ENCODE measurements at places on chromosomes 12 and 14.

DNA sequence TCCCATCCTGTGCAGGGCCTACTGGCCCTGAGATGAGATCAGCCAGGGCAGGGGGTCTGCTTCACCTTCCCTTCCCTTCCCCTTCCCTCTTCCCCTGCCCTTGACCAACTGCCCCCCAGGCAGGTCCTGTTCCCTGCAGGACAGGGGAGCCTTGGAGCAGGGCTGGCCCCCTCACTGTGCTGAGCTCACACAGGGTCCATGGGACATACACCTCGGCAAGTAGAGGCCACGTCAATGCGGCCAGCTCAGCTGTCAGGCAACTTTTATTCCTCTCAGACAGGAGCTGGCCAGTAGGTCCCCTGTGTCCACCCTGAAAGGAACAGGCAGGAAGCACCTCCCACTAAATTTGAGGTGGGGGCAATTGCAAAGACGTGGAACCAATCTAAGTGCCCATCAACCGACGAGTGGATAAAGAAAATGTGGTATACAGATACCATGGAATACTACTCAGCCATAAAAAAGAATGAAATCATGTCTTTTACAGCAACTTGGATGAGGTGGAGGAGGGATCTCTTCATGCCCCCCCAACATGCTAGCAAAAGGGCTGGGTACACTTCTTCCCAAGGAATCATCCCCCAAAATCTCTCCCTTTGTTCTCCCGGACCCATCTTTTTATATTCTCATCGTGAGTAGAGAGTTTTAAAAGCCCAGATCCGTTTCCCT, 148.7 kb downstream of the BCL11B start:
- no peak for DNase-seq

GRCh38 chr12:50188241-50188781, 21.1 kb upstream of the CERS5 start:
- no peak for DNase-seq

DNA sequence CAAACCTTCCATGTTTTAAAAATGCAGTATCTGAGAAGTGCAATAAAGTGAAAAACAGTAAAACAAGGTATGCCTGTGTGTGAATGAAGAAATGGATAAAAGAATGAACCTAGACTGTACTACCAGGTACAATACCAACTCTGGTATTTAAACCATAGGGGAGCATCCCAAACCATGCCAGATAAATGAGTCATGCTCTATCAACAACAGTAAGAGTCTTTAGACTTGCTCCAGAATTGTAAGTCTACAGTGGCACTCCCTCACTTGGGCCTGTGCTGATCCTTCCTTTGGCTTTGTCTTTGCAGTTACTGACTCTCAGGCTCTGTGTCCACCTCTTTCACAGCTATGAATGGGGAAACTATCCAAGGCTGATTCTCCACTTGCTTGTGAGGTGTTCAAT, 38.1 kb downstream of the BBS10 start:
- no peak for DNase-seq

GRCh38 chr12:66438601-66439000, 136.3 kb downstream of the HELB start:
- DNase-seq = no peak

- no peak for DNase-seq
Observed at GRCh38 chr12:106229036-106229591, 18.7 kb downstream of the CKAP4 start.

GRCh38 chr12:65779091-65779642, 45.1 kb upstream of the HMGA2 start:
- no peak for DNase-seq

DNA sequence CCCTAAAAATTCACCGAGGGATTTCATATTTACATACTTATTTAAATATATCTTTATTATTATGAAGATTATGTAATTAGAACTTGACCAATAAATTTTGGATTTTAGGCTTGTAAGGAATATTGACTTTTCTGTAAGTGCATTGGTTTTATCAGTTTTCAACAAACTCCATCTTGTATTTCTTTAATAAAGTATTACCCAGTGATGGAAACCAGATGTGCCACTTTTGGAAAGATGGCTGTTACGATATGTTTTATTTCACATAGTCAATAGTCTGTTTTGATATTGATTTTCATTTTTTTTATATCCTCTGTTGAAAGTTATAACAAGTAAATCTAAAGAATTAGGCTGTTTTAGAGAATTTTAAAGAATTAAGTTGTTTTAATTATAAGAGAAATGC, 1.8 kb downstream of the MON2 start:
- no peak for DNase-seq

DNA sequence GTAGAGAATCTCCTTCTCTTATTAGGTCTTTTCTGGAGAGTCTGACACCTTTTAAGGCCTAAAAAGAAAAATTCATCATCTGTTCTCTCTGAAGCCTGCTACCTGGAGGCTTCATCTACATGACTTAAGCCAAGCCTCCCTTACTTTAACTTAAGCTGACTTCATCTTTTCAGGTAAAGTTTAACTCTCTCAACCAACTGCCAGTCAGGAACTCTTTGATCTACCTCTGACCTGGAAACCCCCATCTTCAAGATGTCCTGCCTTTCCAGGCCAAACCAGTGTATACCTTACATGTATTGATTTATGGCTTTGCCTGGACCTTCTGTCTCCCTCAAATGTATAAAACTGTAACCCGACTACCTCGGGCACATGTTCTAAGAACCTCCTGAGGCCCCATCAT, 17.5 kb downstream of the GSTZ1 start:
- DNase-seq = no peak

DNA sequence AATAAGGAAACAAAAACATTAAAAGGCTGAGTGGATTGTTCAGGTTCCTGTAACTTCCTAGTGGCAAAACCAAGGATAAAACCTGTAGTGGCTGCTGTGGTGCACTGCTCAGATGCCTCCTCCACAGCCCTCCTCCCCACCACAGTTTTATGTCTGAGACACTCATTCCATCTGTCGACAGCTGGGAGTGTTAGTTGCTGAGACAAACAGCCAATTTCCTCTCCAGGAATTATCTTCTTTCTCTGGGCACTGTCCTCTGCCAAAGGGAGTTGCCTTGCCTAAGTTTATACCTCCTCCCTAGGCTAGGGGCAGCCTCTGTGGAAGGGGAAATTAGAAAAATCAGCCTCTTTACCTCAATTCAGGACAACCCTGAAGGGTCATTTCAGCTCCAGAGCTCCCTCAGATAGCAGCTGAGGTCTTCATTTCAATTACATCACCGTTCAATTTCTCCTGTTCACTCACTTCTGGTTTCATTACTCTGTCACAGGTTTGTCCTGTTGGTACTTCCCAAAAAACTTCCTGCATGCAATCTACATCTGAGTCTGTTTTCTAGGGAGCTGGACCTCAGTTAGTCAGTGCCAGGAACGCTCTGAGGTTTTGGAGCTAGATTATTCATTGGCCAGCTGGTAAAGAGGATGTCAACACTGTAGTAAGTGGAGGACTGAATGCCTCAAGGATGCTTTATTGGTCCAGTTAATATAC, 74.9 kb upstream of the ATP2B1 start:
- no peak for DNase-seq

DNA sequence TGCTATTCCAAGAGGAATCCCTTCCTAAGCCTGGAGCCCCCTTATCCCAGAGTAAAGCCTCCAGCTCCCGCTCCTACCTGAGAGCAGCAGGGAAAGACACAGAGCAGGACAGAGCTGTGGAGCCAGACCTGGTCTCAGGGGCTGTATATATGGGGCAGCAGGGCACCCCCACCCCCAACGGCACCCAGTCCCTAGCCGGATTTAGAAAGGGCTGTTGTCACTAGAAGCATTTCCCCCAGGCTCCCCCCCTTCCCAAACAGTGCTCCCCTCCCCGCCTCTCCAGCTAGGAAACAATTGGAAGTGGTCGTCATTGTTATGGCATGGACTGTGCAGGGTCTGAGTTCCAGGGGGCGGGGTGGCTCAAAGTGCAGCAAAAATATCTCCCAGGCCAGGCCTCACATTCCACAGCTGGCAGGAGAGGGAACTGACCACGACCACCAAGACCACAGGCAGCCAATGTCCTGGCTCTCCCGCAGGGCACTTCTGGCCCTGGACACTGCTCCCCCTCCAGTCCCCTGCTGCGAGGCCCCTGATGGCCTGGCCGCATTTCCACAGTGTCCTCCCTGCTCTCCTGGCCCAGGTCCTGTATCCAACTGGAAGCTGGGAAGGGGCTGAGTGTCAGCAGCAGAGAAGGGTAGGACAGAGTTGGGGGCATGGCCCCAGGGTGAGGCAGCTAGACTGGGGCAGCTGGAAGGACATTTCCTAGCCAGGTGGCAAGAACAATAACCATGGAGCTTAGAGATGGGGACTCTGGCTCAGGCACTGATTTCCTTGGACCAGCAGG, at the start of gene MYH7:
TSS of gene MYH7 (minus strand) at position 118 of the 784 bp plus-strand sequence. CDS start 1,928 bp downstream, outside the sequence.
- DNase-seq = no peak

DNA sequence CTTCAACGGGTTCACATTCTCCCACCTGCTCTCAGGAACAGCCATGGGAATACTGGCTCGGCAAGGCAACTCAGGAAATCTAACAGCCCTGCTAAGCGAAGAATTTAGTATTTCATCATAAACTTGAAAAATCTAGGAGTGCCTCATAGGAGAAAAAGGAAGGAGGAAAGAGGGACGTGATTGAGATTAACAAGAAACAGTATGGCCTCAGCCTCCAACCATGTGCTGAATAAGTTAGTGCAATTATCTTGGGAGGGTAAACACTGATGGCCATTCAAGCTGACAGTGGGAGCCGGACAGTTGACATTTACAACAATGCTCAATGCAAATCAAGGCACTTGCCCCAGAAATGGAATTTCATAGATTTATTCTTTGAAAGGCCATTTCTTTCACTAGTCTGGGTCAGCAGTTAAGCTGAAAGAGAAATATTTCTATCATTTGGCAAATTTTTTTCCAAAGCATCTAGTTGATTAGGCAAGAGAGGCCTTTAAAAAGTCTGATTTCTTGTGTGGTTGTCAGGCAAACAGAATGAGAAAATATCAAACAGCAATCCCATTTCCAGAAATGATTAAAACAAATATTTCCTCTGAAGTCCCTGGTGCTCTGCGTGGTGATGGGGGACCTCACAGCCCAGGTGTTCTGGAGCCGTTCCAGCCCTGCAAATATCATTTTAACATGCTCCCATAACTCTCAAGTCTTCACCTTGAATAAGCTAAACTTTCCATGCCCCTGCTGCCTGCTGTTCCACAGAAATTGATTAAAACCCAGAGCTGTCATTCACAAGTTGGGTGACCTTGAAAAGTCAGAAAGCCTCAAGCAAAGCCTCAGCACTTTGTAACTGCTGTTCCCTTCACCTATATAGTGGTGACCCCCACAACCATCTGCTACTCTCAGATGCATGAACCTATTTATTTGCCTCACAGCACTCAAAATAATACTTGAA, 121.6 kb downstream of the PHLDA1 start:
- no peak for DNase-seq

GRCh38 chr12:127170226-127171180, 1096.5 kb upstream of the TMEM132C start:
- DNase-seq = no peak

DNA sequence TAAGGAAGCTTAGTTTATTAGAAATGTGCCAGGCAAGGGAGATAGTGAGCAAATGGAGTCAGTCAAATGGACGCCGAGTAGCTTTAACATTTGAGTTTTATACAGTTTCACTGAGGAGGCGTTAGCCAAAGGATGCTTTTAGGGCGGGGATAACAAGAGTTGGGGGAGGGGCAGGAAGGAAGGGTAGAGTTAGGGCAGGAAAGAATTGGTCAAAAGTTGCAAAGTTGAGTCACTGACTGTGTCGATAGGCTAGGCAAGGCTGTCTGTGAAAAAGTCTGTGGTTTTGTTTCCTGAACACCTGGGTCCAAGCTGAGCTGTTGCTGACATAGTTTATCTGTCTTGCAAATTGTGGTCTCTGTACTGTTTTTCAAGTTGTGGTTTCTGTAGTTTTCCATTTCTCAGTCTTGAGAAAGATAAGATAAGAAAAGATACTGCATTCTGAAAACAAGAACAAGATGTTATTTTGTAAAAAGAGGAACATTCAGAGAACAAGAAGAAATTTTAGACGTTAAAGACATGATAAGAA, 62.6 kb upstream of the RESF1 start:
- peak; percentile 92 for DNase-seq

- no peak for DNase-seq
Observed at GRCh38 chr12:83102499-83102898, 415.8 kb downstream of the TMTC2 start.

DNA sequence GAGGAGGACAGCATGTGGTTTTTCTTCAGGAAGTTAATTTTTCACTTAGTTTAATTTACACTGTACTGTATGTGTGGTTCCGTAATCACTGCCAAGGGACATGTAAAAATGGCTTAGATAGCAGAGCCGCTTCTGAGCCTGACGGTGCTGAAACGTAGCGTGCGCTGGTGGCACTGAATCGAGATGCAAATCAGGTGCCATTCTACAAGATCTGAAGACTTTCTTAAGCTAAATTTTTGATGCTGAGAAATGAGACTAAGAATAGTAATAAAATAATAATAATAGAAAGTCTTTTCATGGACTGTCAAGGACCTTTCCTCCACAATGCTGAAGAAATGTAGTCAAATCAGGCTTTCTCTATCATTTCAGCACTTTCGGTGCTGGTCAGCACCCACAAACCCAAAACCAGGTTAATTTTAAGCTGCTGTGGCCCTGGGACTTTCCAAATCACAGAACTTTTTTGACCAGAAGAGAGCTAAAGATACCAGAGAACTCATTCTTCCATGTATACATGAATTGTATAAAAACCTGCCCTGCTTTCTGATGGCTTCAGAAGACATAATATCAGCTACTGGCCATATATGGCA, 183.3 kb upstream of the LMO3 start:
- DNase-seq = no peak

DNA sequence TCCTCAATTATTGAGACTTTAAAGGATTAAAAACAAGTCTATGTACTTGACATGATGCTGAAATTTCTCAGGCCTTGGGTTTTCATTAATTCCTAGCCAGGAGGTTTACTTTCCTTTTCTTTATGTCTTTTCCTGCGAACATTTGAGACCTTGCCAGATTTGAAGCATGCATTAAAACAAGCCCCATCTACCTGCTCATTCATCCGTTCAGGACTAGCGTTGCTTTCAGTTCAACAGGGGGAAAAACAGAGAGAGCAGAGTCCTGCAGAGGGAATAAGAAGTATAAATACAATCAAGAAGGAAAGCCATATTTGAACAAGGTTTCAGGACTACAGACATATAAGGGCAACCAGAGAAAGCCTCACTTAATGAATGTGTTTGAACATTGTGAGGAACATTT, 542.4 kb downstream of the DIO2 start:
- no peak for DNase-seq

- no peak for DNase-seq
Observed at GRCh38 chr14:54944737-54945391, 42.2 kb upstream of the GCH1 start.

GRCh38 chr14:90605430-90605829, 208.6 kb downstream of the CALM1 start:
- DNase-seq = no peak

Measured in activated CD4-positive, alpha-beta T cell treated with anti-CD3 and anti-CD28 coated beads, Interleukin-2, amount 50 U/mL, for 24 hours (primary cell).